Fibroblast of the aortic adventitia (primary cell): ENCODE measurements at places on chromosomes 13 and 19. TPM values are rescaled to one million over a fixed set of nuclear protein-coding genes. Genes with fewer than 3 reads are reported as not detected.

Gene KIR2DL3
- not detected in 2 replicates for total RNA-seq

Gene CASP14
- total RNA-seq: not detected in 2 replicates

Gene ATP4B
- not detected in 2 replicates for total RNA-seq

Gene MBD3L2
- total RNA-seq: not detected in 2 replicates
